ENCODE measurements at places on chromosomes 1 and 21.

DNA sequence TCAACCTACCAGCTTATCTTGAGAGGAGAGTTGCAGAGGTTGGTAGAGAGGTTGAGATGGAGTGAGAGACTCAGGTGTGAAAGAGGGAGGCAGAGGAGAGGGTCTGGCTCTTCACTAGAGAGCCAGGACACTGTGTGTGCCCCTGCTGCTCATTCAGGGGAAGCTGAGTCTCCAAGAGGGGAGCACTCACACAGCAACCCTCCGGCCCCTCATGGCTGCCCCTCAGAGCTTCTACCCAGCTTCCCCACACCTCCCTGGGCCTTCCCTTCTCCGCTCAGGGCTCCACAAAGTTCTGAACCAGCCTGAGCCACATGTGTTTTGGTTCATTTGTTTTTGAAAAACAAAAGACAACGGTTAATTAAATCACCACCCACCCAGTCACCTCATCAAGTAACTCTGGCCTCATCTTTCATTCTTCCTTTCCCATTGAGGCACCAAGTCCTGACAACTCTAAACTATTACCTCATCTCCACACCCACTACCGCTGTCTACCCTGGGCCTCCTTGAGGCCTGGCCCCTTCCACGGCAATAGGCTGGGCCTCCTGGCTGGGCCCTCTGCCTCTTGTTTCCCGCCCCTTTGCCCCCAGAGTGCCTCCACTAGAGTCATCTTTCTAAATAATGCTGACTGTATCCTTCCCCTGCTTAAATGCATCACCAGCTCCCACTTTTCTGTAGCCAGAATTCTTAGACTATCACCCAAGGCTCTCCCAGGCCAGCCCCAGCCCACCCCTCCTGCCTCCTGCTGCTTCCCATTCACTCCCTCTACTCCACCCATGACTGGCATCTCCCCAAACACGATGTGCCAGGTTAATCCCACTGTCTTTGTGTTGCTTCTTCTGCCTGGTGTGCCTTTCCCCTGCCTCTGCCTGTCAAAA lies 33.0 kb downstream of the TNNT2 start:
- no peak for DNase-seq

GRCh38 chr1:166969074-166969677 lies 6.2 kb downstream of the ILDR2 start:
- no peak for DNase-seq

GRCh38 chr1:59061876-59062275 lies 235.0 kb upstream of the FGGY start:
- DNase-seq: peak; percentile 52

DNA sequence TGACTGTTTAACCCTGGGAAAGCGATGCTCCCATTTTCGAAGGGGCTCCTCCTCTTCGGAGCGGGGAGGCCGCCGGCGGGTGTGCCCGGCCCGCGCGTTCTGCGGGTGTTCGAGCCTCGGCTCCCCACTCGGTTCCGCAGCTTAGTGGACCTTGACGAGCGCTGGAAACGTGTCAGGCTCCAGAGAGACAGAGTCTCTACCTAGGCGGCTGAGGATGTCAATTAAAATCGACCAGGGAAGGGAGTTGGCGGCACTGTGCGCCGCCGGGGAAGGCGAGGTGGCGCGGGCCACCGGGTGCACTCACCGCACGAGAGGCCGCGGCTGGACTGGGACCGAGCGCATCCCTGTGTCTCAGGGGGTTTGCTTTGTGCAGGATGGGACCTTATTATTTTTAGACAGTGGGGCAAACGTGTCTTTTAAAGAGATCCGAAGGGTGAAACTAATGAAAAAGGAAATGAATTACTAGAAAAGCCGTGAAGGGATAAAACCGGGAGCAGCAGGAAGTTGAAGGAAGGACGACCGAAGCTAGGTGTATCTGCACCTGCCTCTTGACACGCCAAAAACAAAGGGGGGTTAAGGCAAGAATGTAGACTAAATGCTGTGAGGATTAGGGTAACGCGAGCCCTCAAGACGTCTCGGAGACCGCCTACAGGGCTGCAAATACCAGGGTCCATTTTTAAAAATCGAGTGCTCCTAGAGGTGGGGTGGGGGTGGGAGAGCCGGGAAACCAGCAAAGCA lies 5.6 kb downstream of the LHX4 start:
- DNase-seq: no peak

DNA sequence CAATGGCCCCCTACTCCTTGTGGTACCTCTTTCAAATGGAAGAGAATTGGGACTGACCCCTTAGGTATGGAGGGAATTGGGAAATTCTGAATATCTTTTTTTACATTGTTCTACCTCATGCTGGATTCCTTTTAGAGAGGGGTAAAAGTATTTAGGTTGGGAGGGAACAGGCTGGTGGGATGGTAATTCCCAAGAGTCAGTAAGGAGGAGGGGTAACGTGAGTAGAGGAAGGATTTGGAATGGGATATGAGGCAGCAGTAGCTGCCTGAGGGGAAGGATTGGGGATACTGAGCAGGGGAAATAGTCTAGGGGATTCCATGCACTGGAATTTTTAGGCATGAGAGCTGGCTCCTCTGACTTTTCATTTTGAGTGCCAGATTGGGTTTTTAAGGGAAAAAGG lies 3.8 kb upstream of the AADACL3 start:
- no peak for DNase-seq

DNA sequence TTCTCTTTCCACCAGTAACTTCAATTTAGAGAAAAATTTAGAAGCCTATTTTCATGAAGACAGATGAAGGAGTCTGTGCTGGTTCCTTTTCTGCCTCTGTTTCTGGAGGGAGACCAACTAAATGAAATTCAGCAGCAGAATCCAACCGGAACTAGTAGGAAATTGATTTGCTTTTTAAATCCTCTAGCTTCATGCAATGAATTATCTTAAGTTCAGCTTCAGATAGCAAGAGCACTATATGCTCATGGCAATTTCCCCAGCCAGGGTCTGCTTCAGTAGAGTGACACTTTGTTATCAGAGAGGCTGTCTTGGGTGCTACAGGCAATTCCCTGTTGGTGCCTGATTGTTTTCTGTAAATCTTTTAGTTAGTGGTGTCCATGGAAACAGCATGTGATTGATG lies 189.7 kb downstream of the SLC35F3 start:
- peak; percentile 65 for DNase-seq

- DNase-seq: no peak
These were observed 34.1 kb upstream of the PRSS38 start for GRCh38 chr1:227781314-227781930.

DNA sequence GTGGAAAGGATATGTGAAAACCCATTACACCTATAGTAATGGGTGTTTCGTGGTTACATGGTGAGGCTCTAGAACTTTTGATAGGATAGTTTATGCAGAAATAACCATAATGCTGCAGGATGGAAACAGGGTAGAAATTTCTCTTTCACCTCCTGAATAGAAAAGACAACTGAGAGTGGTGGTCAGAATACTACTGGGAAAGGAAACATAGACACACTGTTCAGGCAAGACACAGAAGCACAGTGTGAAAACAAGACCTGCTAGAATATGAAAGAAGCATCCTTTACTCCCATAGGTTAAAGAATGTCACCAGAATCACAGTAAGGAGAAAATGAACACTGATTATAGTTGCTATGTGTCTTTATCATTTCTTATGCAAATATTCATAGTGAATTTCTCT lies 496.6 kb downstream of the DPYD start:
- no peak for DNase-seq

GRCh38 chr1:19360843-19361610 lies 48.9 kb downstream of the SLC66A1 start:
- DNase-seq: no peak

DNA sequence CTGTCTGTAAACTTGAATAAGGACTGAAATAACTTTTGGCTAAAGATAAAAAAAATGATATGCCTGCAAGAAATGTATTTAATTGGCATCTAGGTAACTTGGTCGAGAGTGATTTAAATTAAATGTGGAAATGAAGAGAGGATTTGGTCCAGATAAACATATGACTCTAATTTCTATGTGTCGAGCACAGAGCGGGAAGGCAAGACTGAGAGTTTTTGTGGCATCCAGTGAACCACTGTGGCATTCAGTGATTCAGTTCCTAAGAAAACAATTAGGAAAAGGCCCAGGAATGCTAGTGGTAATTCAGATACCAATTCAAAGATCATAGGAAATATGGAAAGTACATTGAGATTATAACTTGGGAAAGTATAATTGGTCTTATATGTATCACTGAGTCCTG lies 39.6 kb downstream of the PDE4B start:
- no peak for DNase-seq

GRCh38 chr1:244466724-244467123 lies 5.7 kb downstream of the CATSPERE start:
- no peak for DNase-seq

DNA sequence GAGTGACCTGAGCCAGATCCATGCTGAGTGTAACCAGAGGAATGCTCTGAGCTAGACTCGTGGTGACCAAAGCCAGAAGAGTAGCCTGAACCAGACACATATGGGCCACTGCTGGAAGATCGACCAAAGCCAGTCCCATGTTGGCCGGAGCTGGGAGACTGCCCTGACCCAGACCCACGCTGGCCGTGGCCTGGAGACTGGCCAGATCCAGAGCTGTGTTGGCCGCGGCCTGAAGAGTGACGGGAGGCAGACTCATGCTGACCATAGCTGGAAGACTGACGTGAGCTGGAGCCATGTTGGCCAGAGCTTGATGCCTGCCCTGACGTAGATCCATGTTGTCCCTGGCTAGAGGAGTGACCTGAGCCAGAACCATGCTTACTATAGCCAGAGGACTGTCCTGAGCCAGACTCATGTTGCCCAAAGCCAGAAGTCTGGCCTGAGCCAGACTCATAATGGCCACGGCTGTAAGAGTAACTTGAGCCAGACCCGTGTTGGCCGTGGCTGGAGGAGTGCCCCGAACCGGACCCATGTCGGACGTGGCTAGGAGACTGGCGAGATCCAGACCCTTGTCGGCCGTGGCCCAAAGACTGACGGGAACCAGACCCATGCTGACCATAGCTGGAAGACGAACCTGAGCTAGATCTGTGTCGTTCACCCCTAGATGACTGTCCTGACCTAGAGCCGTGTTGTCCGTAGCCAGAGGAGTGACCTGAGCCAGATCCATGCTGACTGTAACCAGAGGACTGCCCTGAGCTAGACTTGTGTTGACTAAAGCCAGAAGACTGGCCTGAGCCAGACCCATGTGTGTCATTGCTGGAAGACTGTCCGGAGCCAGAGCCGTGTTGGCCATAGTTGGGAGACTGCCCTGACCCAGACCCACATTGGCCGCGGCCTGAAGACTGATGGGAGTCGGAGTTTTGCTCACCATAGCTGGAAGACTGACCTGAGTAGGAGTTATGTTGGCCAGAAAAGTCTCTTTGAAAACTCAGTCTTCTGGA lies 3.5 kb downstream of the HRNR start:
- no peak for DNase-seq

DNA sequence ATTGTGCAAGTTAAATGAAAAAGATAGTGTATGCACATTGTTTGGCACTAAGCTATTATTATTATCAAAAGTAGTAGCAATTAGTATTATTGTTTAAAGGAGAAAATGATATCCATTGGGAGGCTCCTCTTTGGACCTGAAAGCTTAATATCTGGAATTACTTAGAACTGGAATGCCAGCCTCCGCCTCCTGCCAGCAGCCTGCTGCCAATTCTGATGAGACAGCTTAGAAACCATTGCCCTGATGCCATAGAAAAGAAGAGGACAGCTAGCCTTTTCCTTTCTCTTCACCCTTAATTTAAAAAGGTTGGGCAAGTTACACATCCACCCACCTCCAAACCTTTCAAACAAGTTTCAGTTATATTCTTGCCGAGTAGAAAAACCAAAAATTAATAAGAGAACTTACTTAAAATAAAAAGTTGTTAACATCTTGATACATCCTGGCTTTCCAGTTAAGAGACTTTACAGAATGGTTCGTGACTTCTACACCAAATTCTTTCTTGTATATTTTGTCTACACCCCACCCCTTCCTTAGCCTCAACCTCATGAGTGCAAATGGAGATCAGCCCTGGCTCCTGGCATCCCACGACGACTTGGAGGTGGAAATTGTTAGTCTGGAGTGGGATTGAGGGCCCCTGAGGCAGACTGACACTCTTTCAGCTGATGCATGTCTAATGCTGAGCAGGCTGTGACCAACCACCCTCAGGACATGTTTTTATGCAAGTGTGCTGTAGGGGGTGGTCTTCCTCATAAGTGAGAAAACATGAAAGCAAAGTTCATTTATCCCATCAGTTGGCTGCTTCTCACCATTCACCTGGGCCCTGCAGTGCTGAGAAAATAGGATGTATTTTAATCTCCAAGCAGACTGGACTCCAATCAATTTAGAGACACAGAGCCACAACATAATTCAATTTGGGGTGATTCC lies 120.6 kb downstream of the KCNJ15 start:
- no peak for DNase-seq

DNA sequence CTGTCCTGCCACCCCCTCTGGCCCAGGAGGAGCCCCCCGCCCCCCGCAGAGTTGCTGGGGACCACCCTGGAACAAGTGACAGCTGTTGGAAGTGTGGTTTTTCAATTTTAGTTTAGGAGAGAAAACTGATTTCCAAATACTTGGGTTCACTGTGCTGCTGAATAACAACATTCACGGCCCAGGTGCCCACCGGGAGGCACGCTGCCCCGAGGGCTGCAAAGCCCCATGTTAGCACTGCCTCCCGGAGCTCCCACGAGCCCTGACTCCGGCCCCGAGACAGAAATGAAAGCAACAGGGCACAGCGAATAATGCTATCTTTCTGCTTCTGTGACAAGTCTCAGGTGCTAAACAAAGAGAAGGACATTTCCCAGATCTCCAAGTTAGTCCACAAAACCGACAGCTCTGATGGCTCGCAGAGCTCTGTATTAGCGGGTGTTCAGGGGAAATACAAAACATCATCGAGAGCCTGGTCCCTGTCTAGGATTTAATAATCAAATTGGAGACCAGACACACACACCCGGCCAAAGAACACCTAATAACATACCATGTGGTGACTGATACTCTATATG lies 451.5 kb downstream of the KIF26B start:
- no peak for DNase-seq

DNA sequence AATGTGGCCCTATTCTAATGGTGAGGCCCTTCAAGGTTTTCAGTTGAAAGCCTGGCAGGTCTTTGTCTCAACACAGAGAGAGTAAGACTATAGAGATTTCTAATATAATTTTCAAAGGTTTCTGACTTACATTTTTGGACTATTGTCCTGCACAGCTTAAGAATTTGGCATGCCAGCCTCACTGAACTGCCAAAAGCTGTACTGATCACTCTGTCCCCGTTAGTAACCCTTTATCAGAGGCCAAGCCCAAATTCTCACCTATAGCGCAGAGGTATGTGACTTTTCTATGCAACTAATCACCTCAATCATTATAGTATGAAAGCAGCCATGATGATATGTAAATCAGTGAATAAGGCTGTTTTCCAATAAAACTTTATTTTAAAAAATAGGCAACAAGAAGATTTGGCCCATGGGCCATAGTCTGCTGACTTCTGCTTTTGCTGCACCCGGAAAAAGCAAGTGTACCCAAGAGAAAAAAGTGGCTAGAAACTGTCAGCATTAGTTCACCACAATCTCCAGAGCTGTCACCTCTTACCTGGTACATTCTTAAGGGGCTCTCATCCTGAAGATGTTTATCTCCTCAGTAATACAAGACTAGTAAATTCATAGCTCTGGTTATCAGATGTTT lies 85.4 kb downstream of the PIGK start:
- no peak for DNase-seq

- DNase-seq: peak; percentile 91
These were observed 94.7 kb downstream of the TSEN15 start for GRCh38 chr1:184146202-184146601.
